Naive thymus-derived CD8-positive, alpha-beta T cell (primary cell): ENCODE measurements at places on chromosomes 7 and 10. TPM values are rescaled to one million over a fixed set of nuclear protein-coding genes. Genes with fewer than 3 reads are reported as not detected.

GRCh38 chr7:84060760-84061261 lies 133.8 kb downstream of the SEMA3A start:
- DNase-seq = no peak
- peaks cover 7% of the 10 kb centered on the region for H3K4me1 ChIP-seq
- H3K36me3 ChIP-seq = no peaks in the 10 kb centered on the region
- H3K4me3 ChIP-seq = no peak overlapping the region
- no peaks in the 10 kb centered on the region for H3K27me3 ChIP-seq

Gene CYP2C19
- total RNA-seq = not detected

GRCh38 chr10:60353519-60354258 lies 36.0 kb downstream of the ANK3 start:
- no peaks in the 10 kb centered on the region for H3K27me3 ChIP-seq
- H3K36me3 ChIP-seq = no peaks in the 10 kb centered on the region
- no peak for DNase-seq
- no peaks in the 10 kb centered on the region for H3K4me1 ChIP-seq

GRCh38 chr10:122911889-122912484 lies 1.6 kb downstream of the FAM24A start:
- peak; percentile 45 for DNase-seq
- H3K36me3 ChIP-seq = peaks cover 6% of the 10 kb centered on the region
